ENCODE measurements at places on chromosomes 7 and 10.

- DNase-seq: no peak
These were observed 39.7 kb upstream of the NFE2L3 start for GRCh38 chr7:26112203-26112740.

DNA sequence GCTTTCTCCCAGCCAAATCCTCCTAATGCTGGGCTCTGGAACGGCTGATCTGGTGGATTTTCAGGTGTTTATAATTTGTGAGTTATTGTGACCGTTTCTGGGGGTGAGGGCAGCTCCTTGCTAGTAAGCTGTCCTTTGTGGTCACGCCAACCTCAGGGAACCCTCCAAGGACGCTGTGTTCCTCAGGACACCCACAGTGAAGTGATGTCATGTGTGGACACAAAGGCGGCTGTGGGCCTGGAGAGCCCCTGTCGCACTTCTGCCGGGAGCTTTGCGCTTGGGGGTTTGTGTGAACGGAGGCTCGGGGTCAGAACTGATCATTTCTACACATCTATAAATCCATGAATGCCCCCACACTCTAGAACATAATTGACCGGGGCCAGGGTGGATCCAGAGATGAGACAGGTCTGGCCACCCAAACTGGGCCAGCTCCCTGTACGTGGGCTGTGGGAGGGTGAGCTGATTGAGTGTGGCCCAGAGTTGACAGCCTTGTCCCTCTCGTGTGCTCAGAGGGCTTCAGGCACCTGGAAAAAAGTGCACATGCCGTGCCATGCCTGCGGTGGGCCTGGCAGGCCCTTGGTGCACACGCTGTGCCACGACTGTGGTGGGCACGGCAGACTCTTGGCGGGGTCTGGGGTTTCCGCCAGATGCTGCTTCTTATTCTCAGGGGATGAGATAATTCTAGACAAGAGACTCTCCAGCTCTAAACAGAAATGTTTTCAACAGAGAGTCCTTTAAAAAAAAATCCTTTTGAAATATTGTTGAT, 130.2 kb downstream of the VIPR2 start:
- no peak for DNase-seq

DNA sequence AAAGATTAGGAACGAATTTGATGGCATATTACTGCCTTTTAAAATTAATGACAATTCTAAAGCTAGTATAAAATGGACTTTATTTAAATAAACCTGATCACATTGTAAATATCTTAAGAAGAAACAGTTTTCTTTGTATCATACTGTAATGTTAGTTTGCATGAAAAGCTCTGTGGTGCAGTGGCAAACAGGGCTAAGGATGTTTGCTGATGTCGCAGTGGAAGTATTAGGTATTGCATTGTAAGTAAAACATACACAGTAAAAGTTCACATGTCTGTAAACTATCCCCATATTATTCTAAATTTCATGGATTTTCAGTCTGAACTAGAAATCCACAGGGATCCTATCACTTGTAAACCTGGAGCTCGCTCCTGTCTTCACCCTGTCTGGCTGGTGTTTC, 252.6 kb upstream of the ZNF32 start:
- no peak for DNase-seq

DNA sequence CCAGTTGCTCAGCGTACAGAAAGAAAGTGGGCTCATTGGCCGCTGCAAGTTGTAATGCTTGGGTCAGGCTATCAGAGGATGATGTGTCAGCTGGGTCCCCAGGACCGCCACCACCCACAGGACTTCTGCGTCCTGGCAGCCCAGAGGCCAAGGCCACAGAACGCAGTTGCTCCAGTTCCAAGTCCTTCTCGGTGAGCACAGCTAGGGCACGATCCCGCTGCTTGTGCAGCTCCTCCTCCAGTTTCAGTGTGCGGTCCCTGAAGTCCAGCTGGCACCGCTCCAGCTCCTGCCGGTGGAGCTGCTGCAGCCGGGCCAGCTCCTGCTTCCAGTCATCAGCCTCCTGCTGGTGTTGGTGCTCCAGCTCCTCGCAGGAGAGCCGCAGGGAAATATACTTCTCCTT, 3.0 kb downstream of the GCC1 start:
- DNase-seq: no peak

DNA sequence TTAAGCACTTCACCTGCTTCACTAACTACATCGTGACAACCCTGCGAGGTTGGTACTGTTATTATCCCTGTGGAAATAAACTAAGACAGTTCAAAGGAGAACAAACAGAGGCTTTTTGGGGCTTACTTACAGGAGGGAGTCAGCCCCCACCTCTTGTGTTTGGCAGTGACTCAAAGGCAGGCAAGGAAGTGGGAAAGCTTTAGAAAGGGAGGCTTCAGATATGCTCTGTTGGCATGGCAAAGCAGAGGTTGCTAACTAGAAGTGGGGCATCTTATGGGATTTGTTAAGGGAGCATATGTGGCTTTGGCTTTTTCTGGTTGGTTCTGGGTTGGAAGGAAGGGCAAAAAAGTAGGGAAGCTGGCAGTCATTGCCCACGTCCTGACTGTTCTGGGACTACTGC, 84.8 kb upstream of the AOAH start:
- no peak for DNase-seq

DNA sequence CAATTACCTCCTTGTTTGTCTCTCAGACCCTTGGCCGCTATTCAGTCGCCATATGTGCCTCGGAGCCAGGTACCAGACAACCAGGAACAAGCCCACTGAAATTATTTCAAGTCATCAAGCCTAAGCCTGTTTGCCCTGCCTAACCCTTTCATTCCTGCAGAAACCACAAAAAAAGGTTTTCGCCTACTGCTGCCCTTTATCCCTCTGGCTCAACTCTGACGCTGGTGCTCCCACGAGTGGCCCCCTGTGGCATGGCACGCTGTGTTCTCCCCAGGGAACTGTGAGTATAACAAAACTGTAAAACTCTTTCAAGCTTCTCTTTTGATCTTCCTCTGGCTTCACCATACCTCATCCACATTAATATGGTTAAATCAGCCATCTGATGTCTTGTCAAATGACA, 215.7 kb upstream of the CDC14C start:
- DNase-seq: no peak

DNA sequence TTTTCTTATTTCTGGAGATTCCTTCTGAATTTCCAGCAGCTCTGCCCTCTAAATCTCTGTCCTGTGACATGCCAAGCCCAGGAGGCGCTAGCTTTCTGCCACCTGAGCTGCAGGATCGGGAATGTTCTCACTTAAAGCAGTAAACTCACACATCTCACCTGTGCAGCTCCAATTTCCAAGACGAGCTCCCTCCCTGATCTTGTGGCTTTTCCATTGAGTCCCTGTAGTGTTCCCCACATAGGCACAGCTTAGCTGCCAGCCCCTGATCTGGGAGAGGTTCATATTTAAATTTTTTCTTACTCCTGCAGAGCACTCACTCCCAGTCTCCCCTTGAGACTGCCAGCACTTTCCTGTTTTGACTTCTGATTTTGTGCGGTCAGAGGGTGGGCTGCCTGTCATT, 479.3 kb downstream of the GLRX3 start:
- DNase-seq: no peak

DNA sequence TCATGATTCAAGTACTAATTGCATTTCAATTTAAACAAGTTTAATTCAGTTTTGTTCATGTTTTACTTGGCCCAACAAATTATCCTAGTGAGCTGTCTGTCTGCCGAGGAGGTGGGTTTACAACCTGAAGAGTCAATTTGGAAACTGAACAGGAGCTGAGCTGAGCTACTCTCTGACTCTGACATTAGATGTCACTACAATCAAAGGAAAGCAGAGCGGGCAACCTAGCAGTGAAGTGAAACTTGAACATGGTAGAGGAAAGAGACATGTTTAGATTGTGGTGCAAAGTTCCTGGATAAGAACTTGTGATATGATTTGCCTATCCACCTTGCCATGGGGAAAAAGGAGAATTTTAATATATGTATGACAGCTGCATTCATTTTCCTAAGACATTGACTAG, 9.6 kb upstream of the AGR3 start:
- no peak for DNase-seq

GRCh38 chr7:128453836-128454804, 1.6 kb upstream of the HILPDA start:
- DNase-seq: no peak

GRCh38 chr10:124996854-124997215, 54.9 kb downstream of the ZRANB1 start:
- no peak for DNase-seq

DNA sequence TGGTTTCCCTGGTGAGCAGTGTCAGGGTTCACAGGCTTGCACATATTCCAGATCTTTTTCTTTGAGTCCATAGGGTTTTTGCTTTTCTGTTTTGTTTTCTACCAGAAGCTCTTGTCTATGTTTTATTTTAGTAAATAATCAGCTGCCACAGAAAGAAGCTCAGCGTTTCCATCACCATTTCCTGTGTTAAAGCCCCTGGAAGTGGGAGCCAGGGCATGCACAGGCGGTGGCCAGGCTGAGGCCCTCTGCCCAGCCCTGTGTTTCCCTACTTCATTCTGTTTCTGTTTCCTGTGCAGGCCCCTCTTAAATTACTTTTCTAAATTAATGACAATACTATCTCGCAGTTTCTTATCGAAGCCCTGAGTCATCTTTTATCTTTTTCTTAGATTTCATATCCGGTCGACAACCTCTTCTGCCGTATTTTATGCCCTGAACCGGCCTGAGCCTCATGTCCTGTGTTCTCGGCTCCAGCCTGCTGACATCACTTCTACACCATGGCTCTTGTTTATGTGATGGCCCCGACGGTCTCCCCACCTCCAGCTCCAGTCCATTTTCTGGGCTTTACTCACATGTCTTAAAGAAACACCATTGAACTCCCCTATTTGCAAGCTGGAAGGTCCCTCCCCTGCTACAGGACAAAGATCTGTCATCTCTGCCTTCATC, 442.2 kb downstream of the TCERG1L start:
- no peak for DNase-seq

GRCh38 chr7:39741942-39742623, 118.7 kb downstream of the RALA start:
- DNase-seq: no peak

GRCh38 chr10:24882047-24882698, 70.2 kb downstream of the PRTFDC1 start:
- no peak for DNase-seq

- DNase-seq: no peak
These were observed 83.3 kb upstream of the MKLN1 start for GRCh38 chr7:131244259-131244852.

DNA sequence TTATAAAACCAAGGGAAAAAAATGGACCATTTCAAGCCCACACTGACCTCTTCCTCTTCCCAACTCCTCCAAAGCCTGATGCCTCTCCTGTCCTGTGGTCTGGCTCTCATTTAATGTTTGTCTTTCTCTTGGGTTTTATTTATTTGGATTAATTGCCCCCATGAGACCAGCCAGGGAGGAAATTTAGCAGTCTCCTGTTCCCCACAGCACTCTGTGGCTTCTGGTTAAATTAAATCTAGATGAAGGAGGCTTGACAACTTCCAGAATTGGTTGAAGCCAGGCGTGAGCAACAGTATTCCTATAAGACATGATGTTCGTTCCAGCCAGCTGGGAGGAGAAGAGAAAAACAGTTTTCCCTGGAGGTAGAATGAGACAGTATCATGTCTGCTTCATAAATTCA, 15.1 kb upstream of the PRLHR start:
- no peak for DNase-seq

- no peak for DNase-seq
These were observed 50.2 kb downstream of the IQUB start for GRCh38 chr7:123484199-123484598.

GRCh38 chr7:12220389-12221046, 9.4 kb downstream of the TMEM106B start:
- DNase-seq: no peak

- no peak for DNase-seq
These were observed 12.2 kb downstream of the COMTD1 start for GRCh38 chr10:75223507-75223906.

DNA sequence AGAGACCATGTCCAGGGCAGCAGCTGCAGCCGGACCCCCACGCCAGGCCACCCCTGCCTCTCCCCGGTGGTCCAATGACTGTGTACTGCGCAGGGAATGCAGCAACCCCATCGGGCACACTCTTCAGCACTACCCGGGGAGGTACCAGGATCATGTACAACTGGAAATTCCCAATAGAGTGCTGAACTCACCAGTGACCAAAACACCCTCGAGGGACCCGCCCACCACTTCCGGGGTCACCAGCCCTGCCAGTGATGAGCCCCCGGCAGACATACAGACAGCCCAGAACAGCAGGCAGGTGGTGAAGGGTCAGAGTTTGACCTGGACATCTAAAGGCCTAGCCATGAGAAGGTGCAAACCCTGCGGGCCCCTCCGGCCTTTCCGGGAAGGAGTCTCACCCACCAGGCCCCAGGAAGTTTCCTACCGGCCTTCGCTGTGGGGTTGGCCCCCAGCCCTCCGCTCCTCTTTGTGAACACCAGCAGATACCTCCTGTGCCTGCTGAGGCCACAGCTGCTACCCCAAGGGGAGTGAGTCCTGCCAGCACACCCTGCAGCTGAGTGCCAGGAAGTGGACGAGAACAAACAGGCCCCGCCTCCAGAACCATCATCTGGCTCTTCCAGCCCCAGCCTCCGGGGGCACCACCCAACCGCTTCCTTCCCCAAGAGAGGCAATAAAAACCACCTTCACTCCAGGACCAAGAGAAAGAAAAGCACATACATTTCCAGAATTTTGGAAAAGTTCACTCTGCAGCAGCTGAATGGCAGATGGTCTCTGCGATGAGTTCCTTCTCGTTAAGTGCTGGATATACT, 5.0 kb upstream of the ANKRD61 start:
- DNase-seq: no peak

GRCh38 chr7:142811154-142811737, 40.5 kb downstream of the PRSS2 start:
- DNase-seq: no peak

DNA sequence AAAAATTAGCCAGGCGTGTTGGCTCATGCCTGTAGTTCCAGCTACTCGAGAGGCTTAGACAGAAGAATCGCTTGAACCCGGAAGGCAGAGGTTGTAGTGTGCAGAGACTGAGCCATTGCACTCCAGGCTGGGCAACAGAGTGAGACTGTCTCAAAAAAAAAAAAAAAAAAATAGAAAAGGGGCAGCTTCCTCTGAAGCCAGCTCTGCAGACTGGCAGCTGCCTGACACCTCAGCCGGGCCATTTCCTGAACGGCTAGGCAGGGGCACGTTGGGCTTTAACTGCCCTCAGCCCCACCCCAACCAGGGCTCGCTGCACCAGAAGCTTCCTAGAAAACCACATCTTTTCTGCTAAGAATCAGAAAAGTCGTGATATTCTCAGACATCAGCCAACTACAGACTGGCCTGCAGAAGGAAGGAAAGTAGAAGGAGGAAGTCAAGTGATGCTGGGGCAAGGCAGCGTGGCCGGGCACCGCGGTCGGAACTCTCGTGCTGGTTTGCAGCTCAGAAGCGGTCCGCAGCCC, 38.0 kb downstream of the PRKAG2 start:
- DNase-seq: no peak

DNA sequence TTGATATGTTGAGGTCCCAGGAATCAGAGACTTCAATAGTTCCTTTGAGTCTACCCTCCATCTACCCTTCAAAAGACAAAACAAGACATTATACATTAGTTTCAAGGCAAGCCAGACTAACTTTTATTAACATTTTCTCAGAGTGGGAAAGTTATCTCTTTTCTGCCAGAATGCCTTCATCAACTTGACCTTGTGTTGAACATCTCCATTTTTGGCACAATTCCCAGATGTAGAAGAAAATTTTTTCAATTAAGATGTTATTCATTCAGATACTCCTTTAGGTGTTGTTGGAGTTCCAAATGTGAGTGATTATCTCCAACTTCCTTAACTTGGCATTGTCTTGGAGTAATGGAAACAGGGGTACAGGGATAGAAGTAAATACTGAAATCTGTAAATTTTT, 59.1 kb downstream of the NRF1 start:
- DNase-seq: no peak
